ENCODE measurements at places on chromosomes 2 and 18.

DNA sequence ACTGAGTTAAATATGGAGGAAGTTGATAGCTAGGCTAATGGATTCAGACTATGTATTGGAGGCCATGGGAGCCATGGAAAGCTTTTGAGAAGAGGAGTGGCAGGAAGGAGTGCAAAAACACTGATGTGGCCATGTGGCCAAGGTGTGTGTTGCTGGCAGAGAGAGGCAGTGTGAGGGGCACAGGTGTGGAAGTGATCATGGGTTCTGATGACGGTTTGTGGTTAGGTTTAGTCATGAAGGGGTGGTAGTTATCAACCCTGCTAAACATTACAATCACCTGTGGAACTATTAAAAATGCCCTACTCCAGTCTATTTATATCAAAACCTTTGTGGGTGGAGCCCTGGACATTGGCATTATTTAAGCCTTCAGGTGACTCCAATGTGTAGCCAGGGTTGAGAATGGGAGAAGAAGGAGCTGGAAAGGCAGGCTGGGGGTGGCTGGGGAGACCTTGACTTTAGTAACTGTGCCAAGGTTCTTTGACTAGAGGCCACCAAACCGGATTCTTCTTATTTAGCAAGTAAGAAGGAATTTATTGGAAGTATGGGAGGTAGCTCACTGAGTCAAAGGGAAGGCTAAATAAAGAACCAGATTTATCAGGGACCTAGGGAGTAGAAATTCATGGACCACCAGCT is 13.5 kb downstream of the GPR39 start:
- no peak for DNase-seq

GRCh38 chr2:240155048-240155744 is 14.7 kb upstream of the OTOS start:
- DNase-seq, result no peak

DNA sequence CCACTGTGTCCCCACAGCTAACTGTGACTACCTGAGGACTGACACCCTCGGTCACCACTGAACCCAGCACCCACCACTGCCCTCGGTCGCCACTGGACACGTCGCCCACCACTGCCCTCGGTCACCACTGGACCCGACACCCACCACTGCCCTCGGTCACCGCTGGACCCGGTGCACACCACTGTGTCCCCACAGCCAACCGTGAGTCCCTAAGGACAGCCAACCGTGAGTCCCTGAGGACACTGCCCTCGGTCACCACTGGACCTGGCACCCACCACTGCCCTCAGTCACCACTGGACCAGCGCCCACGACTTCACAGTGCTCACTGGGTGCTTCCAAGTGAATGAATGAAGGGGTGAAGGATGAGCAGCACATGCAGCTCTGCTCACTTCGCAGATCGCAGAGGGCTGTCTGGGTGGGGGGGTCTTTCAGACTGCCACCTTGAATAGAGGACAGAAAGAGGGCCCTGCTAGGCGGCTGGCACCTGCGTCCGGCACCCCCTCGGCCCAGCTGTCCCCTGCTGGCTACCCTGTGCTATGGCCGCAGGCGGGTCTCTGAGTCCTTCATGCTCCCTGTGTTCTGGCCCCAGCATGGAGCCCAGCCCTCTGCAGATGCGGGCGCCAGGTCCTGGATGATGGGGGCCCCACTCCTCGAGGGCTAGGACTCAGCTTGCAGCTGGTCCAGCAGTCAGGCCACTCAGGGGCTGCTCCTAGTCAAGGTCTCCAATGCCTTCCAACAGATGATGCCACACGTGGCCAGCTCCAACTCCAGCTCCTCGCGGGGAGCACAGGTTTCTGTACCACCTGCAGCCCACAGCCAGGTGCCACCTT is 51.4 kb upstream of the GPC1 start:
- DNase-seq, result no peak

GRCh38 chr2:126748929-126749518 is 93.1 kb downstream of the GYPC start:
- no peak for DNase-seq

- no peak for DNase-seq
These were observed 103.3 kb upstream of the EPHA4 start for GRCh38 chr2:221675201-221675908.

DNA sequence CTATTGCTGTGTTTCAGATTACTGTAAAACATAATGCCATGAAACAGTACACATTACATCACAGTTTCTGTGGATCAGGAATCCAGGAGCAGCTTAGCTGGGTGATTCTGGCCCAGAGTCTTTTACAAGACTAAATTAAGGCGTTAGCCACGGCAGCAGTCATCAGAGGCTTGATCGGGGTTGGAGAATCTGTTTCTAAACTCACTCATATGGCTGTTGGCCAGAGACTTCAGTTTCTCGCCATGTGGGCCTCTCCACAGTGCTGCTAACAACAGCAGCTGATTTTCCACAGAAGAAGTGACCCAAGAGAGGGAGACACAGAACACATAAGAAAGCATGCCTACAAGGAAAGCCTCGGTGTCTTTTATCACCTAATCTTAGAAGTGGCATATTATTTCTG is 89.2 kb upstream of the MYO3B start:
- peak; percentile 2 for DNase-seq

GRCh38 chr2:9779596-9780264 is 63.5 kb upstream of the TAF1B start:
- no peak for DNase-seq
